Activated T-helper 17 cell treated with anti-CD3 and anti-CD28 coated beads, Interleukin-2, amount 50 U/mL, for 72 hours (primary cell): ENCODE measurements at places on chromosomes 11 and 22. TPM values are rescaled to one million over a fixed set of nuclear protein-coding genes. Genes with fewer than 3 reads are reported as not detected.

BIRC3 gene
- 124 TPM for total RNA-seq

- no peak for ATAC-seq
Measured at GRCh38 chr11:122833846-122834464, 4.3 kb upstream of the CRTAM start.

GGT5 gene
- total RNA-seq, result not detected

GRCh38 chr11:36352922-36353321 is 56.8 kb downstream of the PRR5L start:
- ATAC-seq, result peak; percentile 84

DNA sequence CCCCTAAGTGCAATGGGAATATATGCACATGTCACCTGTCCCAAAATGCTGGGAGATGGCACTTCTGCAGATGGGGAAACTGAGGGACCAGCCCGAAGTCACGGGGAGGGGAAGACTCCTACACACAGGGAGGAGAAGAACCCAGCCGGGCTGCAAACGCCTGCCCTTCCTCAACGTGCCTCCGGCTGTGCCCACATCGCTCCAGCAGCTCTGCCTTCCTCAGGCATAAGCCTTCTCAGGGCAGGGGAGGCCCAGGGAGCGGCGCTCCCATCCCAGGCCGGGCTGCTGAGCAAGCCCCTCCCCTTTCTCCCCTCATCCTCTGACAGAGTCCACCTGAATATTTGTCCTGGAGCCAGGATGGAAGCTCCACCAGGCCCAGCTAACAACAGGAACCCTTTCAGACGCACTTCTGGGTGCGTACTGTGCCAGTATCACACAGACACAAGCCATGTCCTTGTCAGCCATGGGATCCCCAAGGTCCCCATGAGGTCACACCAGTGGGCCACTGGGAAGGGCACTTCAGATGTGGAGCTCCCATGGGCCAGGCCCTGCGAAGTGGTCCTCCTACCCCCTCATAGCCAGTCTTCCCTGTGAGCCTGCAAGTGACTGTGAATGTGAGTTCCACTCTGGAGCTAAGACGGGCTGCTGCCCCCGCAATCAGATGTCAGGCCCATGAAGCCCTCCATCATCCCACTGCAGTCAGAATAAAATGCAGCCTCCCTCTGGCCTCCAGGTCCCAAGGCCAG is 2.5 kb upstream of the CD81 start:
- no peak for ATAC-seq

BAIAP2L2 gene
- total RNA-seq, result 0.84 TPM

DNA sequence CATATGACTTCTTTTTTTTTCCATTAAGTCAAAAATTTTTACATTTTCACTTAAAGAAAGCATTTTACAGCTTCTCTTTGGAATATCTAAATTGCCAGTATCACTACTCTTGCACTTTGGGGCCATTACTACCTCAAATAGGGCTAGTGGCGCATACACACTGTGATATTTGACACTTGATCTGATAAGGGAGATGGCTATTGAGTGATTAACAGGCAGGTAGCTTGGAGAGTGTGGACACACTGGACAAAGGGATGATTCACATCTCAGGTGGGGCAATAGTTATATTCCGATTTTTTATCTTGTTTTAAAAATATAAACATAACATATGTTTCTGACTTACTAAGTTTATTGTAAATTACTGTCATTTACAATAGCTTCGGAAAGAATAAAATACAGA is 2219.9 kb downstream of the LRRC4C start:
- no peak for ATAC-seq

DNA sequence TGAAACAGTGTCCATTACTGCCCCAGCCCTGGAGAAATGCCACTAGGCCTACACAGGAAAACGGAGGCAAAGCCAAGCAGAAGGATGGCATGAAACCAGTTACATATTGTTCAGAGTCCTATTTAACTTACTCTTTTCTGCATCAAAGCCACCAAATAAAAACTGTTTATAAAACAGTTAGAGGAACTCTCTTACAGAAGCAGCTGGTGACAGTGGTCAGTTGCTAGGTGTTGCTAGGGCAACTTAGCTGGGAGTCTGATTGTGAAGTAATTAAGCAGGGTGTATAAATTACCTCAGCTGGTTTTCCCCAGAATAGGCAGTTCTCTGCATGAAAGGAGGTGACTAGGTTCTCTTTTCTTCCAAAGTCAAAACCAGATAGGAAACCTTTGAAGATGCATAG is 115.6 kb upstream of the ZBED5 start:
- ATAC-seq, result no peak

GRCh38 chr22:25840891-25841290 is 98.9 kb downstream of the MYO18B start:
- ATAC-seq, result no peak

STIM1 gene
- total RNA-seq, result 68.8 TPM
